ENCODE measurements at places on chromosomes 16 and 17.

GRCh38 chr17:63834431-63835166 lies 7.1 kb upstream of the FTSJ3 start:
- no peak for DNase-seq

DNA sequence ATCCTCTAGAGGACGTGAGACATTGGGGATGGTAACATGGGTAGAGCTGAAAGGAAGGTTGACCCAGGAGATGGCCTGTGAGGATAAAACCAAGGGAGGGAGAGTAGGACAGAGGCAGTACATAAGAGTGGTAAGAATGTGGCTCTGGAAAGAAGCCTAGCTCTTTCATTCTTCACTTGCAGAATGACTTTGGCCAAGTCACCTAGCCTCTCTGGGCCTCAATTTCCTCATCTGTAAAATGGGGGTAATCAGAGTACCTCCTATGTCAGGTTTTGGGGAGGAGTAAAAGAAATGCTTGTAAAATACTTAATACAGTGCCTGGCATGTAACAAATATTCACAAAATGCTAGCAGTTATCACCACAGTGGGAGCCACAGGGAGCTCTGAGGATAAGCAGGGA lies 6.9 kb downstream of the KDM6B start:
- no peak for DNase-seq

GRCh38 chr16:89156740-89157645 lies 14.6 kb upstream of the CDH15 start:
- no peak for DNase-seq

GRCh38 chr16:55379876-55380390 lies 55.9 kb downstream of the IRX6 start:
- DNase-seq, result no peak

DNA sequence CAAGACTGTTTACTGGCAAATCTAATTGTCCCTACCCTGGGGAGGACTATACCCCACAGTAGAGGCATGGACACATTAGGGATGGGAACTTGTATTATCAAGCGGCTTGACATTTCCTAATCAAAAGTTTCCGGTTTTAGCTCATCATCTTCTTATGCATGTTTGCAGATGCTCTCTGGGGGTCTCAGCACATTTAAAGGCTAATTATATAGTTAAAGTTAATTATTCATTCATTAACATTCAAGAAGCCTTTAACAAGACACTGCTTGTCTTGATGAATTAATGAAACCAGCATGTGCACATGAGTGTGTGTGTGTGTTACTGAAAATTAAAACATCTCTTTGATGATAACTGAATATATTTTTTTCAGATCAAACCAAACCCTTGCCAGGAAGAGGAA lies 377.1 kb downstream of the GRIN2A start:
- DNase-seq, result no peak

DNA sequence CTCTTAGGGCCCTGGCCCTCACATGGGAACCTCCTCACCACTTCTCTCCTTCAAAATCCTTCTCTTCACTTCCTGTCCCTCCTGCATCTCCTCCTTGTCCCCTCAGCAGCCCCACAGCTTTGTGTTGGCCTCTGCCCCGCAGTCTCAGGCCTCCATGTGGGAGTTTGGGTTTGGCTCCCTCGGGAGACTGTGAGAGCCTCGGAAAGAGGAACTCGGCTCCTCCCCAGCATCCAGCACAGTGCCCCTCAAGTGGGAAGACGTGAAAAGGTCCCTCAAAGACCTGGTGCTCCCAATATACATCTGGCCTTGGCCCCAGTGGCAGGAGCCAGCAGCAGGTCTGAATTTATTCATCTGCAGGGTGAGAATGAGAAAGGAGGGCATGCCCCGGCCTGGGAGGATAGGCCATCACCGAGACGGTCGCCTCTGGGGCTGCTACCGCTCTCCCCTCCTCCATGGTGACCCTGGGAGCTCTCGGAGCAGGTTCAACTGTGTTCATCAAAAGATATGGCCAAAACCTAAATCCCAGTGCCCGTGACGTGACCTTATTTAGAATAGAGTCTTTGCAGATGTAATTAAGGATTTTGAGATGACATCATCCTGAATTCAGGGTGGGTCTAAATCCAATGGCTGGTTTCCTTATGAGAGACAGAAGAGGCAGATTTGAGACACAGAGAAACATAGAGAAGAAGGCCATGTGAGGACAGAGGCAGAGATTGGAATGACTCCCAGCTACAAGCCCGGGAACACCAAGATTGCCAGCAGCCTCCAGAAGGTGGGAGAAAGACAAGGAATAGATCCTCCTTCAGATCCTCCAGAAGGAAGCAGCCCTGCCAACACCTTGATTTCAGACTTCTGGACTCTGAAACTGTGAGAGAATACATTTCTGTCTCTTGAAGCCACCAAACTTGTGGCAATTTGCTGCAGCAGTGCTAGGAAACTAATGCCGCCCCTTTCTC lies 135.1 kb downstream of the MRM1 start:
- DNase-seq, result no peak

- DNase-seq, result no peak
These were observed 53.1 kb downstream of the MRM3 start for GRCh38 chr17:835263-835662.

DNA sequence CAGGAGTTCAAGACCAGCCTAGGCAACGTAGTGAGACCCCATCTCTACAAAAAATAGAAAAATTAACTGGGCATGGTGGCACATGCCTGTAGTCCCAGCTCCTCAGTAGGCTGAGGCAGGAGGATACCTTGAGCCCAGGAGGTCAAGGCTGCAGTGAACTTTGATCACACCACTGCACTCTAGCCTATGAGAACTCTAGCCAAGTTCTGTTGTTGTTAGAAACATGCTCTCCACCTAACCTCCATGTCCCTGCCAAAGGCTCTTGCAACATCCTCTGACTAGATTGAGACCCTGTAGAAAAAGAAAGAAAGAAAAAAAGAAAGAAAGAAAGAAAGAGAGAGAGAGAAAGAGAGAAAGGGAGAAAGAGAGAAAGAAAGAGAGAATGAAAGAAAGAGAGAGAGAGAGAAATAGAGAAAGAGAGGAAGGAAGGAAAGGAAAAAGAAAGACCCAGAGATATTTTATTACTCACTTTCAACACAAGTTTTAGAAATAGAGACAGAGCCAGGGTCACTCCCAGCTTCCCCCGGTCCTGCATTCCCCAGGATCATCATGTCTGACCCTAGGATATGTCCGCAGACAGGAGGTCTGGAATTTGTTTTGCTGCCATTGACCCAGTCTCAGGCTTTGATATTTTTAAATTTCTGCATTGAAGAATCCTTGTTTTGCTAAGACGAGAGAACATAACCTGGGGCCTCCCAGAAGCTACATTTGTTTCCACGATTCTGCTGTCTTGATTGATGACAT lies 376.5 kb upstream of the CDH5 start:
- DNase-seq, result no peak

GRCh38 chr17:2235792-2236366 lies 67.7 kb downstream of the SMG6 start:
- DNase-seq, result no peak

GRCh38 chr17:13244513-13244912 lies 226.7 kb upstream of the ELAC2 start:
- DNase-seq, result no peak

GRCh38 chr17:34171245-34171818 lies 83.8 kb upstream of the CCL2 start:
- no peak for DNase-seq

GRCh38 chr16:69927056-69927757 lies 23.9 kb upstream of the CLEC18A start:
- DNase-seq, result no peak

DNA sequence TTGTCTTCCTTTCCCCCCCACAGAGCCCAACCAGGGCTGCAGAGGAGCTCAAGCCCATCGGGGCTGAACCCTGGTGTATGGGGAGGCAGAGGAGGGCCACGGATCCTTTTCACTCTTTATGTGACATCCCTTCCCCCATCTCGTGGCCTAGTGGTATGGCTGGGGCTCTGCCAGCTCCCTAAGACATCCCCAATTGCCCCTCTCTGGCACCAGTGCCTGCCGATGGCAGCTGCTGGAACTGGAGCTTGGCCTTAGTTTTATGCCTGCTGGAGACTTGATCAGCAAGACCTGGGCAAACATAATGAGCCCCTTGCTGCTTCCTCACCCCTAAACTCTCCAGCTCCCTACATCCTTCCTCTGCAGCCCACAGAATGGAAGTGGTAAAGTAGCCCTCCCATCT lies 8.0 kb upstream of the TOP2A start:
- no peak for DNase-seq

DNA sequence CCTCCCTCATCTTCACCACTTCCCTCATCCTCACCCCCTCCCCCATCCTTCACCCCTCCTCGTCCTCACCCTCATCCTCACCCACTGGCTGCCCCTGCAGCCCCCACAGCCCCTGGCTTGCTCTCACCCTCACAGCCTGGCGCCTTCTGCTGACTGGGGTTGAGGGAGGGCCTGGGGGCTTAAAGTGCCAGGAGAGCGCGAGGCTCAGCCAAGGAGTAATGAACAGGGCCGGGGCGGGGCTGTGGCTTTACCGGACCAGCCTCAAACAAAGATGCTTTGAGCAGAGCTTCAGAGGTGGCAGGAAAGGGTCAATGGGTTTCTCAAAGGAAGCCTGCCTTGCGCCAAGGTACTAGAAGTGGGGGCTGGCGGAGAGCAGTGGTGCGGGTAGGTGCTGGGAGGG lies at the start of gene PRSS33:
PRSS33 (minus strand) TSS at position 155 of the 400 bp plus-strand sequence. CDS start 1,013 bp downstream, outside the sequence.
- DNase-seq, result no peak

GRCh38 chr16:65876624-65877023 lies 489.9 kb upstream of the CDH5 start:
- DNase-seq, result no peak
